ENCODE measurements at places on chromosomes 2 and 18.

DNA sequence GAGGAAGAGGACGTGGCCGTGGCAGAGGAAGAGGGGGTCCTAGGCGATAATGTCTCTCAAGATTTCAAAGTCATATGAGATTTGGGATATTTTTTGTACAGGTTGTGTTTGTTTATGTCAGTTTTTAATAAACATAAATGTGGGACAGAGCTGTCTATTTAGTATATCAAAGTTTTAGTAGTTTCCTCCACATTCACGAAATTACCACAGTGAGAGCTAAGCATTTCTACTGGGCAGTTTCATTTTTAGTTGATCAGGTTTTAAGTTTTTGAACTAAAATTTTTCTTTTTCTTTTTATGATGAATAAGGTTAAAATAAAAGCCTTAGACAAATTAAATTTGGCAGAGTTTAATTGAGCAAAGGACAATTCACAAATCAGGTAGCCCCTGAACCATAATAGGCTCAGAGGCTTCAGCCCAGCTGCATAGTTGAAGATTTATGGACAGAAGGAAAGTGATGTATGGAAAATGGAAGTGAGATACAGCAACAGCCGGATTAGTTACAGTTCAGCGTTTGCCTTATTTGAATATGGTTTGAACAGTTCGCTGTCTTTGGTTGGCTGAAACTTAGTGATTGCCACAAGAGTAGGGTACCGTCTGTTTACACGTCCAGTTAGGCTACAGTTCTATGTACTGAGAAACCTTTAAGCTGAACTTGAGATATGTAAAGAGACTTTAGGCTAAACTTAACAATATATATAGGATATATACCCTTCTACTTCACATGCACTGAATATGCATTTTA is 17.1 kb downstream of the SNRPD1 start:
- no peak for DNase-seq

GRCh38 chr2:67565262-67565661 is 168.1 kb downstream of the ETAA1 start:
- no peak for DNase-seq

- no peak for DNase-seq
These were observed 65.9 kb upstream of the FAM98A start for GRCh38 chr2:33665039-33665438.

GRCh38 chr2:114550895-114551793 is 108.7 kb downstream of the DPP10 start:
- DNase-seq, result no peak

- no peak for DNase-seq
These were observed 240.4 kb downstream of the PLCL1 start for GRCh38 chr2:198044777-198045176.

DNA sequence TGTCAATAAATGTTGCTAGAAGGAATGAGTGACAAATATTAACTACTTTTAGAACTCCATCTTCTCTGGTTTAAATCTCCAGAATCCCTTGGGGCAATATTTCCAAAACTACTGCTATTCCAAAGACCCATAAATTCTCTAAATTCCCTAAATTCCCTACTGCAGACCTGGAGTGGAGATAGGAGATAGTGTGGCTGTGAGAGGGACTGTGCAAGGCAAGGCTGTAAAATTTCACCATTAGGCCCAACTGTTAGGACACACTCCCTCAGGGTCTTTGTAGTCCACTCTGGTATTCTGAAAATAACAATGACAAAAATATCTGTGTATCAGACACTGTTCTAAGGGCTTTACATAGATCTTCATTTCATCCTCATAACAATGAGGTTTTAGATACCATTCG is 67.9 kb downstream of the MYL12B start:
- DNase-seq, result no peak

- no peak for DNase-seq
These were observed 52.6 kb downstream of the VRK2 start for GRCh38 chr2:58099096-58099769.

DNA sequence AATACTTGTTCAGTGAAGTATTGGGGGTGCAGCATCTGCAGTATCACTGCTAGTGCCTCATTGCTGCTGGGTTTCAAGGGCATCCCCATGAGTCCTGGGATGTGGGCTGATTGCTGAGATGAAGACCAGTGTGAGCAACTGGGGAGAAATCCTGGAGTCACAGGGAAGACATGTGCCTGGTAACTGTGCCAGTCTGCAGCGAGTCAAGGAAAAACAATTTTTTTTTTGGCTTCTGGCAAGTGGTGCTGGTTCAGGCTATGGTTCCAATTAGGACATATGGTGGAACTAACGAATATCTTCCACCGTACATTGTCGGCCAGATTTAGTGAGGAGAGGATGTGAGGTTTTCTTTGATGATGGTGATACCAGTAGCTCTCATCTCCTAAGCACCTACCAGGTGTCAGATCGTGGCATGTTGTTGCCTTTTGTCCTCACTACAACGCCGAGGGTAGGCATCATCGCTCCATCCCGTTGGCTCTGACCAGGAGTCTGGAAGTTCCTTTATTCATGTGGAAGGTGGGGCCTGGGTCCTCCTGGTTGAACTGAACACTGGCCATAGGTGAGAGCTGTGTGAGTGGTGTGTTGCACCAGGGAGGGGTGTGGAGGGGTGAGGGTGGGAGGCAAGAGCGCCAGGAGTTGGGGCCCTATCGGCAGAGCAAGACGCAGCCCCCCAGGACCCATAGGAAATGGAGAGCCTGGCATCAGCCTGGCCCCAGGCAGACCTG is 118.0 kb upstream of the HS6ST1 start:
- DNase-seq, result no peak
